Mucosa of descending colon (tissue), 3 donors: ENCODE measurements at places on chromosomes 1 and 21. TPM values are rescaled to one million over a fixed set of nuclear protein-coding genes. Genes with fewer than 3 reads are reported as not detected.

OR2T11 gene
- not detected for total RNA-seq

RPS6KA1 gene
- 183 TPM for total RNA-seq

SLC35F3 gene
- 0.89 TPM for total RNA-seq

S100A8 gene
- total RNA-seq = 3.4 TPM

EDARADD gene
- 0.16 TPM for total RNA-seq

LRRC39 gene
- 0.49 TPM for total RNA-seq

IVL gene
- not detected for total RNA-seq

LRRC38 gene
- not detected for total RNA-seq

CAPN8 gene
- total RNA-seq = 88.6 TPM

OLIG1 gene
- not detected for total RNA-seq

CGN gene
- 125 TPM for total RNA-seq

SLC27A3 gene
- 35.1 TPM for total RNA-seq

PEAR1 gene
- total RNA-seq = 4.6 TPM

LCE6A gene
- total RNA-seq = not detected

BTF3L4 gene
- total RNA-seq = 26.4 TPM

APOBEC4 gene
- total RNA-seq = not detected

S100A7A gene
- not detected for total RNA-seq

SH2D5 gene
- not detected for total RNA-seq

SNX7 gene
- 45.1 TPM for total RNA-seq

SLC2A5 gene
- 7.8 TPM for total RNA-seq

ADORA1 gene
- total RNA-seq = 0.53 TPM

LCE3D gene
- not detected for total RNA-seq

TTC22 gene
- total RNA-seq = 51.6 TPM

DIO1 gene
- not detected for total RNA-seq

SPATA21 gene
- total RNA-seq = not detected

HAO2 gene
- not detected for total RNA-seq

KCNJ9 gene
- total RNA-seq = not detected

TBX15 gene
- not detected for total RNA-seq

ADGRL2 gene
- 31.7 TPM for total RNA-seq

RPTN gene
- not detected for total RNA-seq

LRP8 gene
- total RNA-seq = 1.4 TPM

CYP4X1 gene
- 0.75 TPM for total RNA-seq

UBE2Q1 gene
- total RNA-seq = 81.0 TPM

AMY1C gene
- total RNA-seq = not detected
